Skin of body (tissue), 3 donors: ENCODE measurements at places on chromosomes 7 and 10. TPM values are rescaled to one million over a fixed set of nuclear protein-coding genes. Genes with fewer than 3 reads are reported as not detected.

DNA sequence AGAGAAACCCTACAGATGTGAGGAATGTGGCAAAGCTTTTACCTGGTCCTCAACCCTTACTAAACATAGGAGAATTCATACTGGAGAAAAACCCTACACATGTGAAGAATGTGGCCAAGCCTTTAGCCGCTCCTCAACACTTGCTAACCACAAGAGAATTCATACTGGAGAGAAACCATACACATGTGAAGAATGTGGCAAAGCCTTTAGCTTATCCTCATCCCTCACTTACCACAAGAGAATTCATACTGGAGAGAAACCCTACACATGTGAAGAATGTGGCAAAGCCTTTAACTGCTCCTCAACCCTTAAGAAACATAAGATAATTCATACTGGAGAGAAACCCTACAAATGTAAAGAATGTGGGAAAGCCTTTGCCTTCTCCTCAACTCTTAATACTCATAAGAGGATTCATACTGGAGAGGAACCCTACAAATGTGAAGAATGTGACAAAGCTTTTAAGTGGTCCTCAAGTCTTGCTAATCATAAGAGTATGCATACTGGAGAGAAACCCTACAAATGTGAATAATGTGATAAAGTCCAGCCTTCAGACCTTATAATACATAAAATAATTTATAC is 38.2 kb downstream of the ZNF679 start:
- DNase-seq = no peak

- DNase-seq = no peak
These were observed 409.1 kb upstream of the ETV1 start for GRCh38 chr7:14398526-14398925.

DNA sequence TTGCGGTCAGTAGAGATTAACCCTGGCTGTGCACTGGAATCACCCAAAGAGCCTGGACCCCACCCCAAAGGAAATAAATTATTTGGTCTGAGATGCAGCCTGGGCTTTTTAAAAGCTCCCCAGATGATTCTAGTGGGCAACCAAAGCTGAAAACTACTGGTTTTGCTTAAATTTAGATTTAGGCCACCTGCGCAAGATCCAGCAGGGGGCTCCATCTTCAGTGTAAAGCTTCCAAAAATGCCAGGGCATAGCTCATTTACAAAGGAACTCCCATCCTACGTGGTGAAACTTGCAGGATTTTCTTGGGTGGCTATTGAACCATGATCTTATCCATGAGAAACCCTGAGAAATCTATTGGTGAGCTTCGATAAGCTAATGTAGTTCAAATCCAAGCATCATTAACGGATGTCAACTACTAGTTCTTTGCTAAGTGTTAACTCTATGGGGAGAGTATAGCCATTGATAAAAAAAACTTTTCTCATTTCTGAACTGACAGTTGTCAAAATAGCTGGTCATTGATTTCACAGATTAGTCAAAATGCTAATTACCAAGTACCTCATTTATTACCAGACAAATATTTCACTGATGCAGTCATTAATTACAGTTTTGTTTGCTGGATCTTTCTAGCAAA is 315.3 kb downstream of the LHFPL3 start:
- DNase-seq = no peak

DNA sequence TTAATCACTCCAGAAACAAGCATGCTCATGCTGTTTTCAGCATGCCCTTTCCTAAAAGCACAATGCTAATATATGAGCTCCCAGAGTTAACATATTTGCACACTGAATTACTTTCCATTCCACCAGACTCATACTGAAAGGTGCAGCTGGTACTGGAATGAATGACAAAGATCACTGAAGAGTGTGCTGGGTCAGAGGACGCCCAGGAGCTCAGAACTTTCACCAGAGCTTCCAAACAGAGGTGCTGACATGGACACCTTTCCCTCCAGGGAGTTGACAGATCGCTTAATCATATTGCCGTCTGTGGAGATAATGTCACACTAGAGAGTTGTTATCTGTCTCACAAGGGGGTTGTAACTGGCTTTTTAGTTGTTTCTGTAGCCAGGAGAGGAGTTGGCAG is 292.9 kb downstream of the LHFPL3 start:
- no peak for DNase-seq

DNA sequence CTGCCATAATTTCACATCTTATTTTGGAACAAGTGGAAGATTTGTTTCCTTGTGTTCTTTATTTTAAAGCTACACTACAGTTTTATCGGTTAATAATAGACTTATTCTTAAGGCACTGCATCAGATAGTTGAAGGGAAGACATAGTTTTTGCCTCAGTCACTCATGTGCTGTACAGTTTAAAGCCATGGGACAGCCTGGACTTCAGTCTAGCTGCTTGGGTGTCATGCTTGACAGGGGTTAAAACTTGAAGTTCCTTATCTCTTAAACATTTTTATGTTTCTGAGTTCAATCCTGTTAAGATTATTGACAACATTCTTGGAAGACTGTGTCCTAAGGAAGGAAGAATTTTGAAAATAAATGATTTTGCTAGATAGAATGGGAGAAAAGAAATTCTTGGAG is 49.7 kb downstream of the PPP1R9A start:
- DNase-seq = no peak

- no peak for DNase-seq
These were observed 41.6 kb upstream of the AQP1 start for GRCh38 chr7:30869794-30870611.

DNA sequence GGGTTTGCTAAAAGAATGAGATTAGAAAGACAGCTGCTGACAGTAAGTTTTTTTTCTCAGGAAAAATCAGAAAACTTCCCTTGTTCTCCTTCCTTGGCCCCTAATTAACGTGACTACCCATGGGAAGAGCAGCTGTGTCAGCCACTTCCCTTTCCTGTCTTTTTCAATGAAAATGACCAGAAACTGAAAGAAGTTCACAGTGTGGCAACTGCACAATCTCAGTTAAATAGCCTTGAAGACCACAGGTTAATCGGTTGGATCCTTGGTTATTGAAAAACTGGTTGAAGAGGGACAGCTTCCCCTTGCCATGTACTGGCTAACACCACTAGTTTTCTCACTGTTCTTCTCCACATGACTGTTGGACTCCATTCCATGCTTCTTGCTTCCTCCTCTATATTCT is 148.8 kb upstream of the AGR3 start:
- no peak for DNase-seq

DNA sequence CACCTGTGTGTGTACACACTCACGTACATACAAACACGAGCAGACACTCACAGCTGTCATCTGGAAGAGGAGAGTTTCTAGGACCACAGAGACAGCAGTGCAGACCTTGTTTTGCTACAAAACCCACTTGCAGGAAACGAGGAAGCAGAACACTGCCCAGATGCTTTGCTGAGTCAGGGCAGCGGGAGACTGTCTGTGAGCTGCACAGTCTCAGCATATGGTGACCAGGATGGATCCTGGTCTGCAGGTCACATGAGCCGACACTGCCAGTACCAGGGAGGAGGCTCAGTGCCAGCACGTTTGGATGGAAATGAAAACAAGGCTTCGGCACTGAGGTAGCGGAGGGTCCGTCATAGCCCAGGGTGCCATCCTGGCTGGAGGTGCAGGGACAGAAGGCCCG is 117.6 kb upstream of the DPP6 start:
- DNase-seq = no peak

DNA sequence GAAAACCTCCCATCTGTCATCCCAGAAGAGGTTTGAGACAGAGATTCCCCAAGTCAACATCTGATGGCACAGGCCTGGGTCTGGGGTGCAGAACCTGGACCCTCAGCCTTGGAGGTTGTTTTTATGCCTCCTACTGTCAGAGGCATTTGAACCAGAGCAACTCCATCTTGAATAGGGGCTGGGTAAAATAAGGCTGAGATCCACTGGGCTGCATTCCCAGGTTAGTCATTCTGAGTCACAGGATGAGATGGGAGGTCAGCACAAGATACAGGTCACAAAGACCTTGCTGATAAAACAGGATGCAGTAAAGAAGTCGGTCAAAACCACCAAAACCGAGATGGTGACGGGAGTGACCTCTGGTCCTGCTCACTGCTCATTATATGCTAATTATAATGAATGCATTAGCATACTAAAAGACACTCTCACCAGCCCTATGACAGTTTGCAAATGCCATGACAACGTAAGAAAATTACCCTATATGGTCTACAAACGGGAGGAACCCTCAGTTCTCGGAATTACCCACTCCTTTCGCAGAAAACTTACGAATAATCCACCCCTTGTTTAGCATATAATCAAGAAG is 92.0 kb downstream of the ITGA8 start:
- DNase-seq = no peak

DNA sequence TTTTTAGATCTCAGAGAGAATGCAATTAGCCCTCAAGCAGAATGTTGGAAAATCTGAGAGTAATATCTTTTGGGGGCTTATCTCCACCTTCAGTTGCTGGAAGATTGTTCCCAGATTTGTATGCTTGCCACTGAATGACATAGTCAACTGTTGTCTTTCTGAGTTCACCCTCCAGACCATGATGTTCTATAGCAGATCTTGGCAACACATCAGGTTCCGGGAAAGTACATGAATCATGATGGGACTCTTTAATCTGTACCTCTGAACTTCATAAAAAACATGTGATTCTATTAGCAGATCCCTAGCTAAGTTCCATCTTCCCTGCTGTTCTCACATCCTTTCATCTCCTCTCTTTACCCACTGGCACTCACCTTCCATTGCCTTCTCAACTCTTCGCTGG is 68.9 kb downstream of the PLCE1 start:
- DNase-seq = no peak

GRCh38 chr10:1560535-1561192 is 176.7 kb downstream of the ADARB2 start:
- DNase-seq = no peak

GRCh38 chr7:48083114-48083830 is 5.8 kb upstream of the UPP1 start:
- no peak for DNase-seq

- peak; percentile 16 for DNase-seq
These were observed 30.3 kb upstream of the GRB10 start for GRCh38 chr7:50812841-50813475.

GRCh38 chr7:131068604-131069021 is 259.1 kb upstream of the MKLN1 start:
- DNase-seq = no peak

DNA sequence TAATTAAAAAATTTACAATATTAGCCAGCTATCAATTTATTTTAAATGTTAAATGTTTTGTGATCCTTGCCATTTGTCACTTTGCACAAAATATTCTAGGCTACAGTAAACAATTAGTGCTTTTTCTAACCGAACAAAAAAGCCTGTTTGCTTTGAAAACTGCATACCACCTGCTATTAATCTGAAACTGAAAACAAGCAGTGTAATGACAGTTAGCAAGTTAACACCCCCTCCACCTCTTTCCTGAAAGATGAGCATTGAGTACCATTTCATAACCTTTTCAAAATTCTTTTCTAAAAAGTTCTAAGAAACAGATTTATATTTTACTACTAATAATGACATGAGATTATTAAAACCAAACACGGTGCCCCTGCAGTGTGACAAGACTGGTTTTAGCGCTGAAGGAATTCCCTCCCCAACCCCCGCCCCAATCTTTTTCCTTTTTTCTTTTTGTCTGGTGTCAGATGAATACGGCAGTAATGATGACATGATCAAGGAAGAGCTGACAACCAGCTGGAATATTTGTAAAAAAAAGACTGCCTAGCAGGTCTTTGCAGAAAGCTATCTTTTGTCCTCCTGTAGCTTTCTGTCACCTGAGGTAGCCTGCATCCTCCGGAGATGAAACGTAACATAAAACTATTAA is 175.6 kb downstream of the CHCHD3 start:
- DNase-seq = no peak

DNA sequence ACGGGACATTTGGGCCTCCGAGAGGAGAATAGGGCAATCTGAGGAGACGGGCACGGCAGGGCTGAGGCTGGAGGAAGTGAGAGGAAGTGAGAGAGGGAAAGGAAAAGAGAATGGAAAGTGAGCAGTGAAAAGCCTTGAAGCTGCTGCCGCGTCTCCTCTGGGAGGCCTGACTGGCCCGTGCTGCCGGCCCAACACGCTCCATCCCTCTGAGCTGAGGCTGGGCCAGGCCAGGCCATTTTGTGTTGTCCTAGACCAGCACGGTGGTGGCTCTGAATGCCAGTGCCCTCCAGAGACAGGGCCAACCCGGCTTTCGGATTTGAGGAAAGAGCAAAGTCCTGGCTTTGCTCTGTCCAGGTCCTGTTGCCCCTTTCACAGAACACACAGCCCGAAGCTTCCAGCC is 361.1 kb upstream of the SHH start:
- no peak for DNase-seq

DNA sequence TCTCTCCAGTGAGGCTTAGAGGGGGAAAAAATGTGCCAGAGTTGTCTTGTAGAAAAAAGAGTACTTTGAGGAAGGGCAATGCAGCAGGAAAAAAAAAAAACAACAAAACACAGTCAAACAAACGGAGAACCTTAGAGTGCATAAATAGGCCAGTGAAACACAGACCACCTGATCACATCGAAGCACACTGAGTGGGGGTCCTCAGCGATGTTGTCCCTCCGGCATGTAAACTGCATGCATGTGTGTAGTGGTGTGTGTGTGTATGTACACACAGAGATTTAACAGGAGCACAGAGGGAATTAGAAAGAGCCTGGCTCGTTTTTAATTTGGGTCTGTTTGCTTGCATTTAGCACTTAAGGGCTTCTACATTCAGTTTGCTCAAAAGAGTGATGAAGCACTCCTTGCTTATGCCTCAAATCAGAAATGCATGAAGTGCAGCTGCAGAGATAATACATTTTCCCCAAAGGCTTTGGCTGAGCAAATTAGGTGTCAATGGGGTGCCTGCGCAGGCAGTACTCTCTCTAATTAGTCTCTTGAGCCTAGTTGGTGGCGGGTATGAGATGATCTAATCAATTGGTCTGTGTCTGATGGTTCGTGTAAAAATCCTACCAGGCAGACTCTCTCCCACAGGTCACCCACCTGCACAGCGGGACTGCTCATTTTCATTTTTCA is 62.7 kb upstream of the FZD1 start:
- DNase-seq = no peak

GRCh38 chr10:61139592-61139953 is 195.6 kb upstream of the RHOBTB1 start:
- DNase-seq = no peak

GRCh38 chr7:141012696-141013344 is 1.9 kb downstream of the MRPS33 start:
- peak; percentile 14 for DNase-seq

DNA sequence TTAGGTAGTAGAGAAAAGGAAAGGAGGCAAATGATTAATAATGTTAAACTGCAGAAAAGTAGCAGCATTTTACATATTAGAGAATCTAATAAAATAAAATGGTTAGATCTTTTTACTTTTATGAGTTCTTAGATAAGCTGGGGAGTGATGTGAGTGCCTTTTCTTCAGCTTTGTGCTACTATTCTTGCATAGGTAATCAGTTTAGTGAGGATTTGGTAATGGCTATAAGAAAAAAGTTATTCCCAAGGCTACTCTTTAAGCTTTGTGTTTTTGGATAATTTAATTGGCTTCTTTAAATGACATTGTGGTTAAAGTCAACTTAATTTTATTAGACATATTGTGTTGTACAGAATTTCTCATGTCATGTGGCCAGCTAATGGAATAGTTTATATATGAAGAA is 3.7 kb downstream of the KCND2 start:
- no peak for DNase-seq

The UNC5B gene
- total RNA-seq = 11.2 TPM

The EGFR gene
- 45.7 TPM for total RNA-seq

The SEPHS1 gene
- total RNA-seq = 38.3 TPM

The NPTX2 gene
- 2.4 TPM for total RNA-seq

The LLCFC1 gene
- total RNA-seq = not detected

The HMX2 gene
- total RNA-seq = not detected

The MMP21 gene
- 0.20 TPM for total RNA-seq

The GSTO1 gene
- 46.6 TPM for total RNA-seq

The SNX13 gene
- 59.4 TPM for total RNA-seq

The AZGP1 gene
- 39.4 TPM for total RNA-seq

The DNA2 gene
- total RNA-seq = 8.9 TPM

The NRCAM gene
- 7.9 TPM for total RNA-seq

The ARHGEF5 gene
- total RNA-seq = 14.3 TPM

The C10orf105 gene
- under 0.01 TPM for total RNA-seq
